Pancreas (tissue), 10 donors: ENCODE measurements at places on chromosomes 6 and 20. TPM values are rescaled to one million over a fixed set of nuclear protein-coding genes. Genes with fewer than 3 reads are reported as not detected.

Gene TBXT
- not detected for total RNA-seq

Gene LY86
- not detected for total RNA-seq

Gene ERVFRD-1
- total RNA-seq = not detected

Gene MYT1
- 0.24 TPM for total RNA-seq

Gene BANF2
- total RNA-seq = 2.5 TPM

Gene KCNQ2
- total RNA-seq = 1.5 TPM

Gene LCA5
- 1.9 TPM for total RNA-seq

Gene ZNF133
- total RNA-seq = 6.4 TPM

Gene MEP1A
- total RNA-seq = 2.7 TPM

Gene PEDS1
- total RNA-seq = 6.6 TPM

Gene BPI
- total RNA-seq = not detected

Gene FAM83B
- 2.7 TPM for total RNA-seq

Gene DOK5
- 1.2 TPM for total RNA-seq

Gene TMEM217
- total RNA-seq = 1.7 TPM

Gene BEND3
- total RNA-seq = 3.4 TPM

Gene GINM1
- 24.8 TPM for total RNA-seq

Gene SLC12A5
- 1.9 TPM for total RNA-seq

Gene HLA-DPA1
- 9.2 TPM for total RNA-seq

Gene ANKEF1
- total RNA-seq = 6.4 TPM

Gene OPN5
- total RNA-seq = not detected

Gene SYCP2L
- 1.4 TPM for total RNA-seq

Gene PRR18
- total RNA-seq = 0.12 TPM

Gene HCK
- 12.9 TPM for total RNA-seq

Gene FOXS1
- total RNA-seq = not detected

Gene SCRT2
- total RNA-seq = 0.09 TPM

Gene ADGRG6
- 5.7 TPM for total RNA-seq

Gene ADTRP
- total RNA-seq = not detected

Gene TFAP2B
- not detected for total RNA-seq

Gene ME1
- total RNA-seq = 4.5 TPM

Gene PSORS1C1
- 0.34 TPM for total RNA-seq

Gene BMP5
- total RNA-seq = 0.47 TPM

Gene TREML1
- total RNA-seq = not detected

Gene MYCT1
- total RNA-seq = 2.0 TPM

Gene PAX1
- not detected for total RNA-seq

Gene RIPOR3
- 2.5 TPM for total RNA-seq

Gene CNKSR3
- total RNA-seq = 24.2 TPM

Gene PPP1R14C
- 0.09 TPM for total RNA-seq

Gene FERMT1
- total RNA-seq = 1.5 TPM

Gene TCF21
- total RNA-seq = 0.90 TPM

Gene TMEM14A
- total RNA-seq = 17.4 TPM
